Spinal cord (tissue), 10 donors: ENCODE measurements at places on chromosomes 4 and X. TPM values are rescaled to one million over a fixed set of nuclear protein-coding genes. Genes with fewer than 3 reads are reported as not detected.

DNA sequence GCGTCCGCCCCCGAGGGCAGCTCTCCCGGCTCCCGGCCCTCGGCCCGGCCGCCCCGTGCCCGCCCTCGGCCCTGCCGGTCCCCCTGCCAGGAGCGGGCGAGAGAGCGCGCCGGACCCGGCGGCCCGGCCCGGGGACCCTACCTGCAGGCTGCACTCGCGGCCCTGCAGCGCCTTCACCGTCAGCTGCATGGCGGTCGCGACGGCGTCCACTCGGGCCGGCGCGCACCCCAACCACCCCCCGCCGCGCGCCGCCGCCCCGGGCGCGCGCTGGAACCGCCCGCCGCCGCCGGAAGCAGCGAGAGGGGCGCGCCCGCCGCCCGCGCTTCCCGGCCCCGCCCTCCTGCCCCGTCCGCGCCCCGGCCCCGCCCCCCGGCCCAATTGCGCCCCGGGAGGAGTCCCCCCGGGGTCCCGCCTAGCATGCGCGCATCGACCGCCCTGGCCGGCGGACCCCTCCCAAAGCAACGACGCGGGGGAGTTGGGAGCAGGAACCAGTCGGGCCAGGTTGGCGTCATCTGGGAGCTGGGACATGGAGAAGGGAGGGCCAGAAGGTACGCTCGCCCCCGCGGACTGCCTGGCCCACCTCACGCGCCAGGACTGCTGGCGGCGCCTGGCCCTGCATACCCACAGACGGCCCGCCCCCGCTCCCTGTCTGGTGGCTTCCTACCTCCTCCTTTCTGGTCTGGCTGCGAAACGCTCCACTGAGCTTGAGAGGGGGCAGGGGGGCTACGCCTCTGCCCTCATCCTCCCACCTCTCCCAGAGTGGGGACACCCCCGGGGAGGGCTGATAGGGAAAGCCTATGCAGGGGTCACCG is at the start of gene UBL4A:
TSS of gene UBL4A (minus strand) at position 220 of the 812 bp plus-strand sequence. CDS start at position 189, 31 bp downstream.
- DNase-seq, result no peak

DNA sequence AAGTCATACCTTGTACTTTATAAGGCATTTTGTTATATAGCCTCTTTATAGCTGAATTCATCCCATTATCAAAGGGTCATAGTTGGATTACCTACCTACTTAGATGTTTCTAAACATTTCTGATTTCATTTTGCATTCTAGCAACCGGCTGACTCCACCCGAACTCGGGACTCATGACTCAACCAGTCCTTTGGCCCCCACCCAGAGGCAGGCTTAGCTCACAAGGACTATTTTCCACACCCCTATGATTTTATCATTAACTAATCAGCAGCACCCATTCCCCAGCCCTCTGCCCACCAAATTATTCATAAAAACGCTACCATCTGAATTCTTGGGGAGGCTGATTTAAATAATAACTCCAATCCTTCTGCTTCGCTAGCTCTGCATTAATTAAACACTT is 79.9 kb upstream of the EGFL6 start:
- no peak for DNase-seq

DNA sequence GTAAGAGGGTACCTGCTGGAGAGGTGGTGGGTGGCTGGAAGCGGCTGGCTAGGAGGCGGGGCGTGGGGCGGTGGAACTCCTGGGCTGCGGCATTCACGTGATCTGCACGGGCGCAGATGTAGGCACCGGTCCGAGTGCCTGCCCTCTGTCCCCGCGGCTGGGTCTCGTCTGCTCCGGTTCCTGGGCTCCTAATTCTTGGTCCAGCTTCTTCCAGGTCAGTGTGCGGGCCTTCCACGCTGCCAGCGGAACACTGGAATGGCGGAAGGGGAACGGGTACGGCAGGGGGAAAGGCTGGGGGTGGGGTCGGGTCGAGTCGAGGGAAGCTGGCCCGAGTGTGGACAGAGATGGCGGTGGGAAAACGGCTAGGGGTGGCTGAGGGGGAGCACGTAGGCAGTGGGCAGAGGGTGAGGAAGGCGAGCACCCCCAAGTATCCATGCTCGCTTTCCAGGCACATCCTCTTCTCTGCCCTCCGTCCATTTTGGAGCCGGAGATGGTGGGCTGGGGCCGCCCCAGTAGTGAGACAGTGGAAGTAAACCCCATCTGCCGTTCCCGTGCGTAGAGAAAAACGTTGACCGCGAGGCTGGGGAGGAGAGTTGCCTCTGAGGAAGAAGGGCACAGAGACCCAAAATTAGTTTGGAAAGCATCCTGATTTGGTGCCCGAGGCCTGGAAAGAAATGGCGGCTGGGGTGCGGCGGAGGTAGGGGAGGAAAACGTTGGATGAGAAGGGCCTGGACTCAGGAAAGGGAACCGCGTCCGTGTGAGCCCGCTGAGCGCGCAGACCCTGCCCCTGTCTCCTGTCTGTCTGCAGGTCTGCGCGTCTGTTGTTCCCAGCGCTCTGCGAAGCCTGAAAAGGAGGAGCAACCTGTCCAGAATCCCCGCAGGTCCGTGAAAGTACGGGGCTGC is at the start of gene TCEAL4:
TSS of gene TCEAL4 (plus strand) at position 105 of the 903 bp plus-strand sequence. CDS start 1,161 bp downstream, outside the sequence.
- no peak for DNase-seq

DNA sequence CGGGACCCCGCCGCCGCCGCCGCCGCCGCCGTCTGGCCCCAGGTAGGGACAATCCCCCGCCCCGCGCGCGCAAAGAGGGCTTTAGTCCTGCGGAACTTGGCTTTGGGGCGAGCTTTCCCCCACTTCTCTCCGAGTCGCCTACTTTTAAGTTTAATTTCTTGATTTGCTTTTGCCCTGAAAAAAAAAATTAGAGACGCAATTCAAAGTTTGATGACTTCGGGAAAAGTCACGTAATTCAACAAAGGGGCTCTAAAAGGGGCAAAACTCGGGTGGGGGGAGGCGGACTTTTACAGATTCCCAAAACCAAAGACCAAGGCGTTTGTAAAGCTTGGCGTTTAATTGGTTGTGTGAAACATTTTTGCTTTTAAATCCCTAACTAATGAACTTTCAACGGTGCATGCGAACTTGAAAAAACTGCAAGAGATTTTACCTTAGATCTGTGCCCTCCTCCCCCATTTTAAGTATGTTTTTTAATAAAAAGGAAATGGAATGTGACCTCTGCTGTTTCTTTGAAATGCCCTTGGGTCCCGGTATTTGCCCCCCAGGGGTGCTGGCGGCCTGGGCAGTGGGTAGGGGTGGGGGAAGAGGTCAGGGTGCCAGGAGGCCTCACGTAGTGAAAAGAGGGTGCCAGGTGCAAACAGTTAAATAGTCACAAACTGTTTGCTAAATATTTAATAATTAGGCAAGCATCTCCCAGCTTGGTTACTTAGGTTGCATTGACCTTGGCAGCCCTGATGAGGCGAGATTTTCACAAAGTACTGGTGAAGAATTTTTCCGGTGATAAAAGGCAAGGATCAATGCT is 209.7 kb downstream of the NWD2 start:
- no peak for DNase-seq

GRCh38 chr4:110155654-110156053 is 42.8 kb downstream of the ELOVL6 start:
- no peak for DNase-seq

DNA sequence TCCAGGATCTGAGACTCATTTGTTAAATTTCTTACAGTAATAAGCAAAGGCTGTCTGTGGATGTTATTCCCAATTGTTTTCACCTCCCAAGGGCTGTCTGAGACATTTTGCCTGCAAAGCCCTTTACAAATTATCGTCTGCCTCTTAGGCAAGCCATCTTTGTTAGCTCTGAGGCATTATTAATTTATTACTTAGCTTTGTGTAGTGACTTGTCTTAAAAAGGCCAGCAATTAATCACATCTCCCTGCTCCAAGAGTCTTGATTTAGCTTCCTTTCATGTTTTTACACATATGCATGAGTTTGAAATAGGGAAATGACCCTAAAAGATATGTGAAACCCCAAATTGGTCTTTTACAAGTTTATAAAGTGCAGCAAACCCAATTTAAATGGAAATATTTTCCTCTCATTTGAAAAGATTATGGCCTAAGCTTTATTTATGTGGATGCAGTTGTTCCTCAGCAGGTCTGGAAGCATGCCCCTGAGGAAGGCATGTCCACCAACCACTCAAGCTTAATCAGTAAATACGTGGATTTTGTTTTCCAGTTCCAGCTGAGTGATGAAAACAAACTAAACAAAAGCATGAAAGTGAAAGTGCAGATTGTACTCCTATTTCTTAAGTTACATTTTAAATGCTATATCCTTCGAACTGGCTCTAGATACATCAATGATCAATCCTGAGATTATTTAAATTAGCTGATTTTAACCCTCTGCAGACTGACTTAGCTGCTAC is 173.6 kb upstream of the LNX1 start:
- DNase-seq, result peak; percentile 16

DNA sequence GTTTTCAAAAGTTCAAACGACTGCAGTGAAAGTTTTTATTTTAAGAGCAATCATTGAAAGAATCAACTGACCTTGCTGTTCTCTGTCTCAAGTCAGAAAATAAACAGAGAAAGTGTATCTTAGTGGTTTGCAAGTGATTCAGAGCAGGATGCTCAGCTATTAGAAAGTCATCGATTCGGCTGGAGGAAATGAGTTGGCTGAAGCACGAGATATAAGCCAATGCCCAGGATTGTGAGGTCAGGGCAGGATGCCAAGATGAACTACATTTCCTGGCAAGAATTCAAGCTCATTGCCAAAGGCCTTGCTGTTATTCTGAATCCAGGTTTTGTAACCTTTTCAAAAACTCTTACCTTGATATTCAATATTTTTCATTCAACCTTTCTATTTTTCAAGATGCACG is 541.4 kb upstream of the BOD1L1 start:
- DNase-seq, result no peak

The CYLC1 gene
- not detected for total RNA-seq

DNA sequence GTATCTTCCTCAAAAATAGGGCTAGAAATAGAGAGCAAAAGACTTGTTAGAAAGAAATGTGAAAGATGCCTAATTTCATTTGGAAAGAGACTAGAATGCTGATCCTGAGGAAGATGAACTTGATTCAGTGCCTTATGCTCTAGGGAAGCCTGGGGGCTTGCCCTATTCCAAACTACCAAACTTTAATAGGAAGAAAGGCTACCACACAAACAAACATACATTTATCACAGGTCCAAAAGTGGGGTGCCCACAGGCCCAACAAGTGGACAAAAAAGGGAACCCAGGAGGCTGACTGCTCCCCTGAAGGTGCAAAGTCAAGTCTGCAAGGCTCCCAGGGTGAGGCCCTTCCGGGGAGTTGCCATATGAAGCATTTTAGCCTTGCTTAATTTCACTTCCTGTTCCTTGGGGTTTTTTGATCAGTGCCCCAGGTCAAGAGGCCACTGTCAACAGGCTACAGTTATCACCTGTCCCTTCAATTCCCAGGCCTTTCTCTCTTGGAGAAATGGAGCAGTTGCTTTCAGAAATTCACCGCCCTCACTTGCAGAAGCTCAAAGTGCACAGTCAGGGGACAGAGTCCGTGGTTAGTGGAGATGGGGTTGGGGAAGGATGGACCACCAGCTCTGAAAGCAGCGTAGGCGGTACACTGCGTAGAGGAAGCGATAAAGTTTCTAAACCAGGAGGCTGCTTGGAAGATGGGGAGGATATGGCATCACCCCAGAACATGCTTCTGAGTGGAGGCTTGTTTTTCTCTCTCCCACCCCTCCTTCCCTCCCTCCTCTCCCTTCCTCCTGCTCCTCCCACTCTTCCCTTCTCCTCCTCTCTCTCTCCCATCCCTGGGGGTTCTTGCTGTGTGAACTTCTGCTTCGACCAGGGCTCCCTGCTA is 36.4 kb downstream of the TMEM154 start:
- peak; percentile 41 for DNase-seq

DNA sequence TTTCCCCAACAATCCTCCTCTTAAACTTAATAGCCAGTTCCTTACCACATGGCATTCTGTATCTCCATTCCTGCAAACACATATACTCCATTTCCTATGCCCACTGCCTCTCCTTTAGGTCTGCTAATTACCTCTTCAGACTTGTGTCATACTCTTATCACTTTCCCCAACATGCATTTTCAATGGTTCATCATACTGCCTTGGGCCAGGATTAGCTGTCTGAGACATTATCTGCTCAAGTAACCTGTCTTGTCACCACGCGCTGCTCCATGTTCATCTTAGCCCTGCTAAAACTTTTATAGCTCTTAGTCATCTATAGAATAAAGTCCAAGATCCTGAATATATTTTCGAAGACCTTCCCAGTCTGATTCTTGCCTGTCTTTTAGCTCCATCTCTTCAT is 224.1 kb upstream of the GK2 start:
- no peak for DNase-seq

- peak; percentile 21 for DNase-seq
Observed at GRCh38 chrX:29107231-29107630, 520.0 kb downstream of the IL1RAPL1 start.

DNA sequence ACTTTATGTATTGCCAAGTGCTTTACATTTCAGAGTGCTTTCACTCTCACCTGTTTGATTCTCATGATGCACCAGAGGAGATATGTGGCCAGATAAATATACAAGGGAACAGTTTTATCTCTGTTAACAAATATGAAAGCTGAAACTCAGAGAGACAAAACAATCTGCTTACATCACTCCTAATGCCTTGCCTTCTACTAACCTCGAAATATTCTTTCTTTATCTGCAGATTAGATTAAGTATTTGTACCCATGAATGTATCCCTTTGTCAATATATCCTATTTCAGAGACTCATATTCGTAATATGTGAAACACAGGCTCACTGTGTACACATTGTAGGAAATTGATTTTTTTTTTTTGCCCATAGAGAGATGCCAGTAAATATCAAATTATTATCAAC is 178.1 kb downstream of the NWD2 start:
- DNase-seq, result no peak

- no peak for DNase-seq
Observed at GRCh38 chrX:154417157-154417556, 5.8 kb downstream of the TAFAZZIN start.

The MAGEA10 gene
- total RNA-seq, result not detected

The TGIF2LX gene
- not detected for total RNA-seq

The NUP62CL gene
- total RNA-seq, result 4.8 TPM

- no peak for DNase-seq
Observed at GRCh38 chr4:183808097-183808456, 97.0 kb upstream of the STOX2 start.

GRCh38 chrX:28850955-28851354 is 263.7 kb downstream of the IL1RAPL1 start:
- no peak for DNase-seq

- no peak for DNase-seq
Observed at GRCh38 chrX:23840674-23841073, 57.7 kb downstream of the SAT1 start.

GRCh38 chrX:105552395-105552794 is 269.9 kb upstream of the NRK start:
- DNase-seq, result no peak

DNA sequence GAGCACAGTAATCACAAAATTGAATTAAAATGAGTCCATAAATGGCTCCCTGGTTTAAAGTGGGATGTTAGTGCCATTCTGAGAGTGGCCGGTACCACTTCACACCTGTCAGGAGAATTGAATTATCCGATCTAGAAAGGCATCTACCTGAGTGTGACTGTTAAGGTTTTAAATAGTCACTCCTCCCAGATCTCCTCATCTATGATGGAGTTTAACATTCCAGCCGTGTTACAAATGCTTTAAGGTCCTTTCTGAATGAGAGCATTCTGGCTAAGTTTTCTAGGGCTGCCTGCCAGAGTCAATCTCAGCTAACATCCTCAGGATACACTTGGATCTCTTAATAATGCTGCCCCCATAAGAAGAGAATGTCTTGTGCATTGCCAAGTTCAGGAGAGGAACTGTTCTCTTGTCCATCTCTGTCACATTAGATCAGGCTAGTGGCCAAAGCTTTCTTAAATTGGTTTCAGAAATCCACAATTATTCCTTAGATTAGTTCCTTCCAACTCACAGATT is 231.1 kb downstream of the SLC39A8 start:
- peak; percentile 15 for DNase-seq
